ENCODE measurements at places on chromosomes 5 and 9. TPM values are rescaled to one million over a fixed set of nuclear protein-coding genes. Genes with fewer than 3 reads are reported as not detected.

ECM2 gene
- total RNA-seq = 20.1 TPM

WDR41 gene
- total RNA-seq = 45.4 TPM

SPATA6L gene
- total RNA-seq = not detected

LCN9 gene
- total RNA-seq = not detected

NIPAL4 gene
- not detected for total RNA-seq

LCN6 gene
- 130 TPM for total RNA-seq

CDH6 gene
- 6.5 TPM for total RNA-seq

KIAA1958 gene
- total RNA-seq = 2.0 TPM

SPEF2 gene
- 0.32 TPM for total RNA-seq

BARHL1 gene
- total RNA-seq = not detected

DNA sequence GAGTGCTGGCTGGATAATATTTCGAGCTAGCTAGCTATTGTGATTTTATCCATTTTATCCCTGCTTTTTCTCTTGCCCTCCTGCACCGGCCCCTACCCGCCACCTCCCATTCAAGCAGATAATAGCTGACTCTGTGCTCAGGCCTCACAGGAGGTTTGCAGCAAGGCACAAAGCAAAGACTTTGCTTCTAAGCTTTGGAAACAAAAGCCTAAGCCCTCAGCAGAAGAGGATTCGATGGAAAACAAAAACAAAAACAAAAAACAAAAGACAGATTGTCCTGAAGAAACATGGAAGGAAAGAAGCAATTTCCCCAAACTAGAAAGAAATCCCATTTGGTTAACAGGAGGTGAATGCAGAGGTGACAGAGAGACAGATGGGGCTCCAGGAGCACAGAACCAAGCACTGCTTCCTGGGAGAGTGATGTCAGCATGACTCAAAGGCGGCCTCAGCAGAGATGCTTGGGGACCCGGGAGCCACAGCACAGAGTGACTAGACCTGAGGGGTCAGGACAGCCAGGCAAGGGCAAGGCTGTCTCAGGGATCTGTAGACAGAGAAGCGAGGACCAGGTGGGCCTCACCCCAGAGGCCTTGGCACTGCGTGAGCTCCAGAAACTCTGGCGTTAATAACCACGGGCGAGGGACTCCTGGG, 28.4 kb downstream of the MTX3 start:
- no peak for DNase-seq

DNA sequence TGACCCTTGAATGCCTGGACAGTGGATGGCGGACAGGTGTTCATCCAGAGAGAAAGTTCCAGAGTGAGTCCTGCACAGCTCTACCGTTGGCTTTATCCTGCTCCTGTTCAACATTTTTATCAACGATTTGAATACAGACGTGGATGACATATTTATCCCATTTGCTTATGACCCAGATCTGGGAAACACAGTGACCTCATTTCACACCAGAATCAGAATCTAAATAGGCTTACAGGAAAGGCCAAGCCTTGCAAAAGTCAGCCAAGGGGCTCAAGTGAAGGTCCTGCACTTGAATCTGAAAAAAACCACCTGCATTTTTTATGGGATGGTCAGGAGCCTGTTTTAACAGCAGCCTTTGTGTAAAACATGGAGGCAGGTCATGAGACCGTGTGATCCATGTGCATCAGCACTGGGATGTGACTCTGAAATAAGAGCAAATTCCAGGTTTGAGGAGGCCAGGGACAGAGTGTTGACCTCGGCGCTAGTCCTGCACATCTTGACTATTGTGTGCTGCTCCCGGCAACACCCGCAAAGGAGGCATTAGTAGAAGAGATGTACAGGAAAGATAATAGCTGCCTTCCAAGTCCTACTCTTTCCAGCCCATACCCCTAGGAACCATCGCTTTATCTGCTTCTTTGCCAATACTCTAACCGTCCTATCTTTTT, 18.5 kb downstream of the PDZD2 start:
- DNase-seq = no peak

DNA sequence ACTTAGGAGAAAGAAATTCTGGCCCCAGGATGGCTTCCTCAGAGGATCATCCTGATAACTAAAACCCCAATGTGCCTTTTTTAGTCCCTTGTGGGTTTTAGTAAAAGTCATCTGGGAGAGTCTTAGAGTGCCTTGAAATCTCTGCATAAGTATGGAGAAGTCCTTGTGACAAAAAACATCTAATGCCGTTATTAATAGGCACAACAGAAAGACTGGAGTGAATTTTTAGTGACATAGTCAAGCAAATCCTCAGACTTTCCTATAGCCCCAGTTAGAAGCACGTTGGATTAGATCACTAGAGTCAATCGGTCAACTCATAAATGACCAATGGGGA, 108.2 kb upstream of the MPDZ start:
- DNase-seq = no peak

DNA sequence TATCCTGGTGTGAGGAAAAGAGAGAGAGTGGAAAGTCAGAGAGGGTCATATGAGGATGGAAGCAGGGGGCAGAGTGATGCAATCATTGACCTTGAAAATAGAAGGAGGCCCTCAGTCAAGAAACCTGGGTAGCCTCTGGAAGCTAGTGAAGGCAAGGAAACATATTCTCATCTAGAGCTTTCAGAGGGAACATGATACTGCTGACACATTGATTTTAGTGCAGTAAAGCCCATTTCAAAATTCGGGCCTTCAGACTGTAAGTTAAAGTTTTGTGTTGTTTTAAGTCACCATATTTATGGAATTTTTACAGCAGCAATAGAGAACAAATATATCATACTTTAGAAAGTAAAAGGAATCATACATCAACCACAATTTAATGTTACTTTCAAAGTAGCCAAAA, 87.0 kb downstream of the ADAMTS19 start:
- no peak for DNase-seq

- DNase-seq = no peak
These were observed 14.8 kb upstream of the TUT7 start for GRCh38 chr9:86368871-86369521.

- no peak for DNase-seq
These were observed 8.6 kb downstream of the TMEM252 start for GRCh38 chr9:68532131-68532530.

DNA sequence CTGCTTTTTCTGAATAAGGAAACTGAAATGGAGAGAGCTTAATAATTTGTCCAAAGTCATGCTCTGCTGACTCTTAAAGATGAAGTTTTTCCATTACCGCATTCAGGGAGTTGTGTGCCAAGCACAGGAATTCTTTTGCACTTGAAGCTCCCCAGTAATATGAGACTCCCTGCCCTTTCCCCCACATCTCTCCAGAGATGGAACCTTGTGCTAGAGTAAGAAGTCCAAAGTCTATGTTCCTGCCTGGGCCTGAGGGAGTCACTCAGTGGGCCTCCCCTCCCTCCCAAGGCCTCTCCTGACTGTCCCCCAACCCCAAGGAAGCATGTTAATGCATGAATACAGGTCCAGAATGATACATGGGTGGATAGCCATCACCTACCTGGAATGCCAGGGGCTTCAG, 173.3 kb upstream of the SEMA6A start:
- DNase-seq = no peak

GRCh38 chr9:124278054-124278540, 20.3 kb downstream of the NEK6 start:
- no peak for DNase-seq

- no peak for DNase-seq
These were observed 6.4 kb upstream of the TOR4A start for GRCh38 chr9:137270929-137271695.

DNA sequence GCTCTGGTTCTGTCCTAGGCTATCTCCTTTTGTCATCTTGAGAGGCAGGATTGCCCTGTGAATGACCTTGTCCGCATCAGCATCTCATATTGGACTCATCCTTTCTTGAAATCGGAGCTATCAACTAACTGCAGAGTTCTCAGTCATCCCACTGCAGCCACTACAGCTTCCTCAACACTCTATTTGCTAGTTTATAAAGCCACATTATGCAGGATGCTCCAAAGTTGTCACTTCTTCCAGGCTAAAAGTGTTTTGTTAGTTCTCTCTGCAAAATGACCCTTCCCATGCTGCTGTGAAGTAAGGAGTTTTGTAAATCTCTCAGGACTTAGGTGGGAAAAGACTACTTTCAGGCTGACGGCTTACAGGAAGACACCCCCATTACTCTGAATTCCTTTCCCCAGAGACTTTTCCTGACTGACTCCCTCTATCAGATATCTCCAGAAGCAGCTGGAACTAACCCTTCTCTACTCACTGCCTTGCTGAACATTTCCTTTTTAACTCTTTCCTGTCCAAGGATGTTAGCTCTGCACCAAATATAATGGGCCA, 257.6 kb downstream of the NFIB start:
- DNase-seq = no peak

- DNase-seq = no peak
These were observed 112.7 kb downstream of the PDZD2 start for GRCh38 chr5:31751610-31752009.

DNA sequence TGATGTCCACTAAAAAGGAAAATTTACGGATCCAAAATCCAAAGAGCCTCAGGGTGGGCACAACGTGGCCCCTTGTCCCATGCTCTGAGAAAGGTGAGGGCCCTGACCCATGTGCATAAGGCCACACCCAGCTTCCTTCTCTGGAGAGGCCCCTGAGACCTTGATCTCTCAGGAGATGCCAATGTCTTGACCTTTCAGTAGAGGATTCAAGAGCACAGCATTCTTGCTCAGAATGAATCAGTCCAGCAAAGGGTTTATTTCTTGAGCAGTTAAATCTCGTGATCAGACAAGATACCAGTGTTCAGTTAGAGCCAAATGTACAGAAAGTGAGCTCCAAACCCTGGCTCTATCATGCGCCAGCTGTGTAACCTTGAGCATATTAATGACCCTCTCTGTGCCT, 115.9 kb upstream of the DAPK1 start:
- DNase-seq = no peak

DNA sequence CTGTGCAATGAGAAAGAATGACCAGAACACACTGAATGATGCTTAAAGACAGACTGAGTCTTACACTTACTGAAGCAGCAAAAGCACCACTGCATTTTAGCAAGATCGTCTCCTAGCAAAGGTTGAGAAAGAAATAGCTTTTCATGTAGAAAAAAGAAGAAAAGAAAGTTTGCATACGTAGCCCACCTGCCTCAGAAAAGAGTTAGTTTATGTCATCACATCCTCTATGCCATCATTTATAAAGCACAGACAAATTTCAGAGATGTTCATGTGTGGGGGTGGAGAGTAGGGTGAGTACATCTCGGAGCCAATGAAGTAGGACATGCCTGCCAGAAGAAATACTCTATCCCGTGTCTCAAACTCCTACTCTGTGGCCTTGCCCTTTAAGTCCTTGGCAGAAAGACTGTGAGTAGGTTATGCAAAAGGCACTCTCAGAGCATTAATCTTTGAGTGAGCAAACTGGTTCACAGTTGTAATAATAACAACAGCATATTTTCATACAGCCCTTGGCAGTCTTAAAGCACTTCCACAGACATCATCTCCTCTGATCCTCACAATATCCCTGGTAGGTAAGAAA, 22.4 kb downstream of the NRG2 start:
- no peak for DNase-seq

- DNase-seq = peak; percentile 25
These were observed 32.0 kb downstream of the SLC6A3 start for GRCh38 chr5:1413211-1413610.

GRCh38 chr5:139926797-139927503, 116.1 kb downstream of the NRG2 start:
- no peak for DNase-seq

GRCh38 chr9:107422189-107423185, 67.1 kb downstream of the KLF4 start:
- DNase-seq = no peak

DNA sequence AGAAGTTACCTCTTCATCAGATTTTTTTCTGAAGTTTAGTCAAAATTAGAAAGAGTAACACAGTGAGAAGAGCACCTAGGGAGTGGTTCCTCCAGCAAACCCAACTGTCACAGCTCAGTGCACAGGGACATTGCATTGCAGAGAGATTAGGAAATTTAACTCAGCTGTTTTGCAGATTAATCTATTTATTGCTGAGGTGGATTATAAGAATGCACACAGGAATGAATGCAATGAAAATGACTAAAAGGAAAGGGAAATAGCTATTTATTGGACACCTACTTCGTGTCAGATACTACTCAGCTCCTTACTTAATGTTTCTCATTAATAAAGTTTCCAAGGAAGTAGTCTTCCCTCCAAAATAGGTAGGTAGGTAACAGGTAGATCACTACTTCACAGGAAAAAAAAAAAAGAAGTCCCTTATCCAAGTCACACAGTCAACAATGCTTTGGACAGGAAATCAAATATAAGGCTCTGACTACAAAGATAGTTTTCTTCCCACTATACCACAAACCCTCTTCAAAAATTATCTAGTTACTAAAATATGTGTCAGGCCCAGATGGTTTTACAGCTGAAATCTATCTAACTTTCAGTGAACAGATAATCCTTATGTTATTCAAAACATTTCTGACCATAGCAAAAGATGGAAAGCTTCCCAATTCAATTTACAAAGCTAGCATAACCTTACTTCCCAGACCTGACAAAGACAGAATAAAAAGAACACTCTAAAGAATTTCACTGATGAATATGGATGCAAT, 442.2 kb upstream of the MPDZ start:
- DNase-seq = no peak

DNA sequence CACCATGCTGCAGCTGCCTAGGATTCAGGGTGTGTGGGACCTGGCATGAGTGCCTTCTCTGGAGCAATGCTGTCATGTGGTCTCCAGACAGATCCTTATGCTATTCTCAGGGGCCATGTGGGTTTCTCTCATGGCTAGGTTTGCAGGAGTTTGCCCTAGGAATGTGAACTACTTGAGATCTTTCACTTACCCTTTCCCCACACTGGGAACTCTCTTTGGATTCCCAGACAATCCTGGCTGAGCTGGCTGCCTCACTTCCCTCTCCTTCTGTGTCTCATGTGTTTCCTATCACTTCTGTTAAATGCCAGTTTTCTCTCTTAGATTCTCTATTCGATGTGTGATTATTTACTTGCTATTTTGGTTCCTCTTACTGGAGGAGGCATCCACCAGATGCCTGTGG, 270.2 kb upstream of the RASA1 start:
- no peak for DNase-seq

GRCh38 chr5:118557251-118557661, 431.1 kb downstream of the DTWD2 start:
- DNase-seq = no peak

- peak; percentile 95 for DNase-seq
These were observed at the start of gene SYNPO for GRCh38 chr5:150640311-150641005. SYNPO (plus strand) TSS chr5:150640660; CDS start chr5:150648276, 7,616 bp downstream.

DNA sequence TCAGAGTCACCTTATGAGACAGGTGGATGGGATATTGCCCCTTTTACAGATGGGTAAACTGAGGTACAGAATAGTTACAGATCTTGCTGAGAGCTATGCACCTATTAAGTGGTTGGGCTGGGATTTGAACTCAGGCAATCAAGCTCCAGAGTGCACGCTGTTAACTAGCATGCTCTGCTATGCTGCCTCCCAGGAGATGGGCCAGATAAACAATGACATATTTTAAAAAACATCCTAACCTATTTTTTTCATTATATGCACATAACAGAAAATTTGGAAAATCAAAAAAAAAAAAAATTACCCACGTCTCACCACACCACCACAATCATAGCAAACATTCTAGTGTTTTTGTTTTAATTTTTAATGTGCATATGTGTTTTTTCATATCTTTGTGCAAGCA, 123.4 kb upstream of the STC2 start:
- no peak for DNase-seq
